ENCODE measurements at places on chromosomes 1 and 21.

- DNase-seq: no peak
Observed at GRCh38 chr1:23352096-23352695, 8.1 kb upstream of the HNRNPR start.

- DNase-seq: no peak
Observed at GRCh38 chr1:152879559-152880198, 1.6 kb downstream of the SMCP start.

- DNase-seq: no peak
Observed at GRCh38 chr1:113886417-113887401, 672 bp downstream of the BCL2L15 start.

GRCh38 chr1:151972542-151973248, 21.0 kb downstream of the S100A10 start:
- DNase-seq: no peak

DNA sequence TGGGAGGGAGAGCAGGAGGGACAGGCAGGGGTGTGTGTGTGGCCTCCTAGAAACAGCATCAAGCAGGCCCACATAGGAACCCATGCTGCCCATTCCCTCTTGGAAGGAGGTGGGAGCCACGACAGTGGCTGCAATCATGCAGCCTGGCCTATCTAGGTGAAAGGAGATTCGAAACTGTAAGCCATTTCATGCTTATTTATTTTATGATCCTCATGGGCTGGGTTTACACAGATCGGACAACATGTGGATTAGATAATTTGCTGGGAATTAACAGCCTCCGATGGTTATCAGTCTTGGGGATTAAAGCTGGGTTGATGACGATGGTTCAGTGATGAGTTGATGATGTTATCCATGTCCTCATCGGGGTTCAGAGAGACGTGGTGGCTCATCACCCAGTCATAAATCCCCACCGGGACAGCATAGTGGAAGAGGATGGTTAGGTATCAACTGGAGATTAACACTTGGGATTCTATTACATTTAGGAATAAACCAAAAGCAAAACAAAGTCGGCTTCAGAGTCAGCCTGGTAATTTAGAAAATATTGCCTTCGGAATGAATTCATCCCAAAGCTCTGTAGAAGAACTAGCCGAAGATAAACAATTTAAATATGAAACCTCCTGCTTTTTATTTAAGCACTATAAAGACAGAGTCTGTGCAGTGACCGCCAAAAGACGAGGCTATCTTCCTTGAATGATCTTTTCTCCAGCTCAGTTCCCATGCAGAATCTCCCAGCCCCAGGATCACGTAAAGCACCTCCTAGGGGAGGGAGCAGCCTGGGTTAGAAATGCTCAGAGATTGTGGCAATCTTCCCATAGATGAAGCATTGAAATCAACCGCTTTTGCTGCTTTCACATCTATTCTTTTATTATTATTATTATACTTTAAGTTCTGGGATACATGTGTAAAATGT, 252.8 kb downstream of the FOXD2 start:
- no peak for DNase-seq

DNA sequence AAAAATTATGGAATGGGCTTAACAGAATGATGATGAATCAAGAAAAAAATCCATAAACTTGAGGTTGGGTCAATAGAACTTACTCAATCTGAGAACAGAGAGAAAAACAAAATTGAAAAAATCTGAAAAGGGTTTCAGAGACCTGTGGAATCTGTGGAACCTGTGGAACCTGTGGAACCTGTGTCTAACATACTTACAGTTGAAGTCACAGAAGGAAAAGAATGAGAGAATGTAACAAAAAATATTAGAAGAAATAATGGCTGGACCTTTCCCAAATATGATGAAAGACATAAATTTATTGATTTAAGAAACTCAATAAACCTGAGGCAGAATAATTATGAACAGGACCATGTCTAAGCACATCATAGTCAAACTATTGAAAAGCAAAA, 17.7 kb upstream of the QSOX1 start:
- DNase-seq: no peak

GRCh38 chr1:18637511-18637960, 6.9 kb downstream of the PAX7 start:
- no peak for DNase-seq

- no peak for DNase-seq
Observed at GRCh38 chr1:22309572-22309971, 142.1 kb upstream of the ZBTB40 start.

GRCh38 chr1:12604114-12604874, 13.7 kb downstream of the DHRS3 start:
- peak; percentile 65 for DNase-seq

DNA sequence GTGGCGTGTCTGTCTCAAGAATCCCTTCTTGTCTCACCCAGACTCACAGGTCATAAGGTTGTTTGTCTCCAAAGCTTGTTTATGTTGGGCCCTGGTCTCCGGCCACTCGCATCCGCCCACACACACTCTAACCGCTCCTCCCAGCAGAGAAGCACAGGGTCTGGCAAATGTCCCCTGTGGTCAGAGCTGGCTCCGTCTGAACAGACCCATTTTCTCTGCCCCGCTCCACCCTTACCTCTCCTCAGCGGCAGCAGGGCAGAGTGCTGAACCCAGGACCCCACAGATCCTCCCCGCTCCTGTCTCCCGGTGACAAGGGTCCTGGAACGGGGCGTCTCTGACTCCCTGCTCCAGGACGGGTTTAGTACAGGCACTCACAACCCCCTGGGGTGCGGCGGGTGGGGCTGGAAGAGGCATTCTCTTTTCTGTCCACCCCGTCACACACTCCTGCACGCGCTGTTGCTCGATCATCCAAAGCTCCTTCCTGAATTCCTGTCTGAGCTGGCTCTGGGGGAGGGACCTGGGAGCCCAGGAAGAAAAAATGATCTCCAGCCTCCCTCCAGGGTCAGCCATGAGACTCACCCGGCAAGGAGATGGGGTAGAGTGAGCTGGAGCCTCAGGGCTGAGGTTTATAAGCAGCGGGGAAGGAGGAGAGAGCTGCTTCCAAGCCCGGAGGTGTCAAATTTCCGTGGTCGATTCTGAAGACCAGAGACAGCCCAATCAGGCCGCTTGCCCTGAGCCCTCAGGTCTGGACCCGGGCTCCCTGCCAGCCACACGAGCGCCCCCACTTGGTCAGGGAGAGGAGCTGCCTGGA, at the start of gene S100A13:
S100A13 (minus strand) TSS at position 602 of the 811 bp plus-strand sequence. CDS start 1,033 bp downstream, outside the sequence.
- DNase-seq: no peak

DNA sequence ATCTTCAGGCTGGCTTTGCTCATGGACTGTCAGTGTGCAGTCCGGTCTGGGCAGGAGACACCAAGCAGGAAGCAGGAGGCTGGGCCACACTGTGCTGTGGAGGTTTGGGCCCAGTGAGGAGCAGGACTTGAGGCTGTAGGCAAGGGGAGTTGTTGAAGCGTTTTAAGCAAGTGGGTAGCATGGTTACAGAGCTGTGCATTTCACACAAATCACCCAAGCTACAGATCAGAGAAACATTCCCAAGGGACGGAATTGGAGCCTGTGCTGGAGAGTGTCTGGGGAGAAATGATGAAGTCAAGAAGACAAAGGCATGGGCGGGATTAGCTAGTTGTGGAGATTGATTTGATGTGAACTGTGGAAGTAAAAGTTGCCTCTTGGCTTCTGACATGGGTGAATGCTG, 60.9 kb downstream of the KIF21B start:
- DNase-seq: no peak

DNA sequence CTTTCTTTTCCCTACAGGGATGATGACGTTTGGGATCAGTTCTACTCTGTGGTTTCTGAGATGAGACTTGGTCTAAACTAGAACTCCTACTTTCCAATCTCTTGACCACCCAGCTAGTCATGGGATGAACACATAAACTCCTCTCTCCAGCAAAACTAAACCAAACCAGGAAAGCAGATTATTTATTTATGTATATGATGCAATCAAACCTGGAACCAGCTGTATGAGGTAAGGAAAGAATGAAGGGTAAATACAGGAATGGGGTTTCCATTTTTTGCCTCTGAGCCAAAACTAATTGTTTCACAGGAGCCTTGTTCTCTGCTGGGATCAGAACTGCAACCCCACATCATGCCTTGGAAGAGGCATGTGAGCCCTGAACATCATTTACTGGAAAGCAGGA, 3.3 kb upstream of the AGT start:
- no peak for DNase-seq

- DNase-seq: no peak
Observed at GRCh38 chr1:153683854-153684253, 5.4 kb downstream of the NPR1 start.

- no peak for DNase-seq
Observed at GRCh38 chr21:38208118-38208517, 48.7 kb upstream of the KCNJ15 start.

DNA sequence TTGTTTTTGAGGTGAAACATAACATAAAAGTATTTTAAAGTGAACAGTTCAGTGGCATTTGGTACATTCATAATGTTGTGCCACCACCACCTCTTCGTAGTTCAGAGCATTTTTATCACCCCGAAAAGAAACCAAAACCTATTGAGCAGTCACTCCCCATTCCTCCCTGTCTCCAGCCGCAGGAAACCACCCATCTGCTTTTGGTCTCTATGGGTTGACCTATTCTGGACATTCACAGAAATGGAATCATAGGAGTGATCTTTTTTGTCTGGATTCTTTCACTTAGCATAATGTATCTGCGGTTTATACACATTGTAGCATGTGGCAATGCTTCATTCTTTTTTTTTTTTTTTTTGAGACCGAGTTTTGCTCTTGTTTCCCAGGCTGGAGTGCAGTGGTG, 141.2 kb downstream of the VPS13D start:
- DNase-seq: no peak

DNA sequence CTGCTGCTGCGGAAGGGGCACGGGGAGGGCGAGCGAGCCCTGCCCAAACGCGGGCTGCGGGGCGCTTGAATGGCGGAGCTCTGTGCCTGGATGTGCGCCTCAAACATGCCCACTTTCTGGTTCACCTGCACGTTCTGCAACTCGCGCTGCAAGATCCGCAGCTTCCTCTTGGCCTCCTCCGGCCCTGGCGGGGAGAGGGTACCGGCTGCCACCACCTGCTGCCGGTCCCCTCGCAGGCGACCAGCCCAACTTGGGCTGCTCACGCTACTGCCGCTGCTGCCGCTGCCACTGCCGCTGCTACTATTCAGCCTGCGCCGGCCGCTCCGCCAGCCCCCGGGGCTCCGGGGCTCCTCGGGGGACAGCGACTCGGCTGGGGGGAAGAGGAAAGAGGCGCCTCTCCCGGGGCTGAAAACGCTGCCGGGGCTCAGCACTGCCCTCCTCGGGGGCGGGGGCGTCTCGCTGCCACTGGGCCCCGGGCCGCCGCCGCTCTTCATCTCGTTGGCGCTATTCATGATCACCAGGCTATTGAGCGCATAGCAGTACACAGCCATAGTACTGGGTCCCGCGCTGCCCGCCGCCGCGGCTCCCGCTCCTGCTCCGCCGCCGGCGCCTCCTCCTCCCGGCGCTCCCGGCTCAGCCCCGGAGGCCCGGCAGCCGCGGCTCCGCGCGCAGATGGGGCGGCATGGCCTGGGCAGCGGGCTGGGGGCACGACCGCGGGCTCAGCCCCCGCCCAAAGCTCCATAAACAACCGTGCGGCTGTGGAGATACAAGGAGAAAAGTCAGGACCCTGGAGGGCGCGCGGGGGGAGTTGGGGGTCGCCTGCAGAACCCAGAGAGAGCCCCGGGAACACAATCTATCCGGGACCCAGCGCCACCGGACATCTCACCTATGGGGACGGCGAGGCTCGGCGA, 1.9 kb downstream of the ITPKB start:
- DNase-seq: no peak

DNA sequence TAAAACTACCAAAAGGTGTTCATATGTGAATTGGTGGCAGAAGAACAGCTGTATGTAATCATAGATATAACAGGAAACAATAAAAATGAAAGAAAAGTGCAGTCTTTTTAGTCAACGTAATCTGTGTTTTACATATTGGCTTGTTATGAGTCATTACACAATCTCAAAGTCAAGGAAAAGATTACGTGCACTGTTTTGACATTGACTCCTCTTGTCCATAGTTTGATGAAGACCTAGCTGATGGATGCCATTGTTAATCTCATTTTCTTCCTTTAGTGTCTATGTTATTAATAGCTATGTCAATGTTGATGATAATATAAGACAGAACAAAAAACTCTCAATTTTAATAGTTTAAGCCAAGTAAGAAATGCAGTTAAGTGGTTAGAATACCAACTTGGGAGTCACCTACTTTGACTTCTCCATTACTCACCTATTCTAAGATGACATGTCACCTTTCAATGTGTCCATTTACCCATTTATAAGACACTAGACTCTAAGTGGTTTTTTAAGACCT, 84.5 kb upstream of the SAMSN1 start:
- DNase-seq: no peak
